ENCODE measurements at places on chromosomes 6 and 20.
A peak's percentile ranks its signal among the peaks of the same experiment; 100 is the strongest.

GRCh38 chr6:26105109-26105730, 18.0 kb downstream of the HFE start:
- no peak for DNase-seq

- peak; percentile 64 for DNase-seq
These were observed 2.3 kb upstream of the CITED2 start for GRCh38 chr6:139376604-139377218.

DNA sequence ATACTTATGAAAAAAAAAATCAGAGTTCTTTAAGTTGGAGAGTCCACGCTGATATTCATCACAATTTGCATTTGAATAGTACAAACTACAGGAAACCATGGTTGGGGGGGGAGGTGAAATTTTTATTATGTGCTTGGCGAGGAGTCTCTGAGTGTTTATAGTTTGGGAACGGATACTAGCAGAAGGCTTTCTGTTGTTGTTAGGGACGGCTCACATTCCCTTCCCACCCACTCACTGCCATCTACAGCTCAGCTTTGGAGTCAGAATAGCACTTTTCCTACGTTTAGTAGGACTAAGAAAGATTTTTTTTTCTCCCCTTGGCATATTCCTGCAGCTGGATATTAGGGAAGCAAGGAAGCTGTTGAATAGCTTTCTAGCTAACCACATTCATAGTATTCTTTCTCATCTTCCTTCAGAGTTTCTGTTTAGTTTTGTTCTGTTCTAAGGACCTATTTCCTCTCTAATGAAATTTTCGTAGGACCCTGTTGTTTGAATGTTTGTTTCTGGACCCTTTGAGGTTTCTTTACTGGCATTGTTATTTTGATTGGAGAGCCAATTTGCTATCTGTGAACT, 235.1 kb upstream of the ZNF217 start:
- DNase-seq, result no peak

DNA sequence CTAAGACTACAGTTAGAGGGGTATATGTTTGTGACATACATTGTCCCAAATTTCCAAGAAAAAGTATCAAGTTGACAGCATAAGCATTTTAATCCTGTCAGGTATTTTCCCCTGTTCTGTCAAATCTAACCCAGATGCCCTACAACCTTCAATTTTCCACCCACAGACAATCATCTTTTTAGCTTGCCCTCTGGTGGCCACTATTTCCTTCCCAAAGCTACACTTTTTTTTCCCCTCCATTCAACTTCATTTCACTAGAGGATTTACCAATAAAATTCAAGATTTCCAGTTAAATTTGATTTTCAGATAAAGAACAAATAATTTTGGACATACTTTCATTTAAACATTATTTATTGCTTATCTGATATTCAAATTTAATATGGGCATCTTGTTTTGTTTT, 286.6 kb downstream of the TENT5A start:
- no peak for DNase-seq

DNA sequence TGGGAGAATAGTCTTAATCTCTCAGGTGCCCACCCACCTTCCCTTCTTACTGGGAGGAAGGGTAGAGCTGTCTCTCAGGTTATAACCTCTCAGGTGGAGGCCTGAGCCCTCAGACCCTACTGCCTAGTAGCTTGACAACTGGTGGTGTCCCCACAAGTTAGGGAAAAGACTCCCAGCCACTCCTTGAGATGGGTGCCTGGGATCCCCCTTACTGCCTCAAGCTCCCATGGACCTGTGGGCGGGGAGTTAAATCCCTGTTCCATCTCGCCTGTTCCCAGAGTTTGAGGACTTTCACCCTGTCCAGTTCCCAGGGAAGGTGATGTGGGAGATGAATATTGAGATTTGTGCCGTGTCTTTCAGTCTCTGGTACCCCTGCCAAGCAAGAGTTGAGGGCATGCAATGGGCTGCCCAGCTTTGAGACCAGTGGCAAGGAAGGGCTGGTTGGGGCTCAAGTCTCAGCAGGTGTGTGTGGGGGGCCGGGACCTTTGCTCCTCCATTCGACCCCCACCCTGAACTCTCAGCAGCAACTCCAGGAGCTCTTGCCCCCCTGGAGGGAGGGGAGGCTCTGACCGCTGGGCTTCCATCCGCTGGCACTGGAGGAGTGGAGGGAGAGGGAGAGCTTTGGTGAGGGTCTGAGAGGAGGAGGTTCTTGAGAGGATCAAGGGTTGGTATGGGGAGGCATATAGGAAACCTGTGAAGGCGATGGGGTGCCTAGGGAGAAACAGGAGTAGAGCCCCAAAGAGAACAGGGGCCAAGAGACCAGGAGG, 1.1 kb upstream of the PBX2 start:
- no peak for DNase-seq

GRCh38 chr6:15246666-15247499, 1.0 kb downstream of the JARID2 start:
- peak; percentile 75 for DNase-seq

- no peak for DNase-seq
These were observed 57.8 kb upstream of the PNRC1 start for GRCh38 chr6:89022798-89023197.

GRCh38 chr6:40436685-40437604, 150.2 kb downstream of the LRFN2 start:
- no peak for DNase-seq

GRCh38 chr20:45998761-45999160, 9.9 kb upstream of the MMP9 start:
- DNase-seq, result no peak

GRCh38 chr6:51045548-51045947, 226.9 kb downstream of the TFAP2B start:
- DNase-seq, result no peak

DNA sequence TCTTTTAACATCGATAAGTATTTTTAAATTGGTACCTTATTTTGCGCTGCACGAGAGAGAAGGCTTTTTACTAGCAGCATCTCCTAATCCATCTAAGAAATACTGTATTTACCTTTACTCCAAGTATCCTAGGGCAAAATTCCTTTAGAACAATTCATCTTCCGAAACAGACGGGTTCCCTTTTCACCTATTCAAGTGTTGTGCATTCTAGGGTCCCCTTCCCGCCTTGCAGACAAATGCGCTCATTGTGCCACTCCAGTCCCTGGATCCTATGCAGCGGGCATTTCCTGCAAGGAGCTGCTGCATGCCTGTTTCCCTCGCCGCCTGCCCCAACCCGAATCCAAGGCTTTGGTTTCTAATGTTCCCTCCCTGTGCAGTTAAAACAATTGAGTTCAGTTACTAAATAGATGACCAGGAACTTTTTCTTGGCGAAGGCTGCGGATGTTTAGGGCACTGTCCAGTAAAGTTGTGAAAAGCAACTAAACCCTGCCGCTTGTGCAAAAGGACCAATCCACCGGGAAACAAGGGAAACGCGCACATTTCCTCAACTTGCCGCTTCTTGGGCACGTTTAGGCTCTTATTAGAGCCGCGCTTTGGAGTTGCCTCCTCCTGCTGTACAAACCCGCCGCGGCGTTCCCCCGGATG, 556 bp upstream of the SCAF8 start:
- no peak for DNase-seq

GRCh38 chr6:125745281-125746018, 4.0 kb upstream of the HEY2 start:
- peak; percentile 22 for DNase-seq

DNA sequence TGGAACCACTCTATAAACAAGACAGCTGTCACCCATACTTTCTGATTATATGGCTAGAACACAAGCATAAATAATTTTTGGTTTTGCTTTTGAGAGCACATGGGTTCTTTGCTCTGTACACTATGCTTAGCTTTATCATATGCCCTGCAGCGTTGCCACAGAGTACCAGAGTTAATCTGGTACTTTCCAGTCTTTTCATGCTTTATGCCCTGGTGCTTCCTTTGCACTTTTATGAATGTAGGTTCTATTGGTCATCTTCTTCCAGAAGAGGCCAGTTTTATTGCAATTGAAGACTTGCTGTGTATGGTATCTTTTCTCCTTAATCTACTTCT, 20.8 kb downstream of the SHLD1 start:
- peak; percentile 18 for DNase-seq

GRCh38 chr20:37309936-37310590, 20.6 kb downstream of the MANBAL start:
- no peak for DNase-seq

GRCh38 chr20:22861990-22862389, 173.1 kb upstream of the SSTR4 start:
- no peak for DNase-seq

- no peak for DNase-seq
These were observed 45.6 kb upstream of the ANKEF1 start for GRCh38 chr20:9989066-9989724.

DNA sequence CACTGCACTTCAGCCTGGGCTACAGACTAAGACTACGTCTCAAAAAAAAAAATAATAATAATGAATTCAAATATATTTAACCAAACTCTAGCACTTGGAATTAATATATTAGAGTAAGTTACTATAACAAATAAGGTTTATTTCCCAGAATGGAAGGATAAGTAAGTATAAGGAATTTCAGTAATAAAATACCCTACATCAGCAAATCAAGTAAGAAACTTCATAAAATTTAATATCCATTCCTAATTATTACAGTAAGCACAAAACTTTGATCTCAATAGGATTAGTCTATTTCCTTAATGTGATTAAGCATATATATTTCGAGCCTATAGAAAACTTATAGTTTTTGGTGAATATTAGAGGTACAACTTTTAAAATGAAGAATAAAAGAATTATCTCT, 36.7 kb upstream of the SDHAF4 start:
- no peak for DNase-seq

GRCh38 chr20:19683822-19684221, 74.2 kb upstream of the RIN2 start:
- no peak for DNase-seq

DNA sequence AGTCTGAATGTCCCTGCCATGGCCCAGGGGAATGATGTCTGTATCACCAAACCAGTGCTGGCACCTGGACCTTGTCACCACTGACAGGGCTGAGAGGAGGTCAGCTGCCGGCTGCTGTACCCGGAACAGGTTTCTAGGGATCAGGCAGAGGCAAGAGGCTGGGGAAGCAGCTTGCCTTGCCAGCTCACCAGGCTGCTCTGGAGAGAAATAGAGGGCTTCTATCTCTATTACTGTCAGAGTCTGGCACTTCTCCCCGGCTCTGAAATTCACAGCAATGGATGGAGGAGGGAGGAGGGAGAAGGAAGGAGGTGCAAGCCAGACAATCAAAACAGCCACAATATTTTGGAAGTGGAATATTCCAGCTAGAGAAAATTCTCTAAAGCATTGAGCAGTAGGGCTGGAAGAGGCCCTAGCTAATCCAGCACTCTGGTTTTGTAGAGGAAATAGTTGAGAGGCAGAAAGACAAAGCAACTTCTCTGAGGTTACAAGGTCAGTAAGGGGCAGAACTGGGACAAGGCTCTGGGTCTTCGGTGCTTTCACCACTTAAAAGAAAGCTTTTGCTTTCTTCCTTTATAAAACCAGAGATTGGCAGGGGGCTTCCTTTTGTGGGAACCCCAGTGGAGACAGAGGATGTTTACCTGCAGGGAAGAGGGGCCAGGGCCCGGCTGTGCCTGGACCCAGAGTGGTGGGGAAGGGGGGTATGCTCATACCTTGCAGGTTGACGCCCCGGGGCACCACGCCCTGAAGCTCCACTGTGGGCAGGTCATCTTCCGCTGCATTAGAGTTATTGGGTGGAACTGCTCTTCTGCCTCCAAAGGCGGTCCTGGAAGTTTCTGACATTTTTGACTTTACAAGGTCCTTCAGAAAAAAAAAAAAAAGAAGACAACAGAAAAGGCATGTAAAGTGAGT, 2.4 kb downstream of the F13A1 start:
- no peak for DNase-seq

- DNase-seq, result no peak
These were observed 60.9 kb downstream of the TFAP2C start for GRCh38 chr20:56689852-56690485.

- peak; percentile 30 for DNase-seq
These were observed 5.6 kb downstream of the SRSF3 start for GRCh38 chr6:36599791-36600209.

DNA sequence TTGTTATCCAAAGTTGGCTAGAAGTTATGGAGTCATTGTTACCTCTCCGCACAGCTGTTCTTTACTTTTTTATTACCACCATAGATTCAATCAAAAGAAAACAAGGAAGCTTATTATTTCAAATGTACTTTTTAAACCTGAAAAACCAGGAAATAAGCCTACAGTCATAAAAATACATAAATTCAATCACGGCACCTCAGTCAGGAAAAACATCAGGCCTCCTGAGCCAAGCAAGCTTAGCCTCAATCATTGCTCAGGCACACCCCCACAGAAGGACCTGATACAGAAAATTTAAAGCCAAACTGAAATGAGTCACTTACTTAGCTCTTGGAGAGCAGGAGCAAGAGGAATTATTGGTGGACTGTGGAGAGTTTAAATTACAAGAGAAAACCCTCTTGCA, 44.3 kb downstream of the MARCKS start:
- DNase-seq, result no peak

DNA sequence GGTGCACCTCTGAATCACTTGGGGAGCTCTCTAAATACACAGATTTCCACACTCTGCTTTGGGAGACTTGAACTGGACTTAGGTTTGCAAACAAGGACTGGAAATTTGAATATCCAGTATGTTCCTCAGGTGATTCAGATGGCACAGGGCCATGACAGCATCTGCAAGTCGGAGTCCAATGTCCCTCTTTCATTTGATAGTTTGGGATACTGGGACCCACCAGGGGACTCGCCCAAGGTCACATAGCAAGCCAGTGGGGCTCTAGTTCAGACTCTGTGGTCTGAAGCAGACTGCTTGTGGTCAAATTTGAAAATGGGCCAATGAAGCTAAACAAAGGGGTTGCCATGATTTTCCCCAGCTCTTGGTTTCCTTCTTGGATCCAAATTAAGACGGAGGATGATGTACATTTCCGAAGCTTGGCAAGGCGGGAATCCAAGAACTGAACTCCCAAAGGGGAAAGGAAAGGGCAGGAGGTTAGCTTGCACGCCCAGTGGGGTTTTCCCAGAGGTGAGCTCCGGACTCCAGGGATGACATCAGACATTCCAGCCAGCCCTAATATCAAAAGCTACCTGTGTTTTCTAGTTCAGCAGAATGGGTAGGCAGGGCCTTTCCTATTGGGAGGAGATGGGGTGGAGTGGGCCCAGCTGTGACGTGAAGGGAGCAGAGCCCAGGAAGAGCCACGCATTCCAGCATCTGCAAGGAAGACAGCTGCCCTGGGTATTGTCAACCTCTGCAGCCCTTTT, 3.4 kb upstream of the SYS1 start:
- DNase-seq, result no peak

DNA sequence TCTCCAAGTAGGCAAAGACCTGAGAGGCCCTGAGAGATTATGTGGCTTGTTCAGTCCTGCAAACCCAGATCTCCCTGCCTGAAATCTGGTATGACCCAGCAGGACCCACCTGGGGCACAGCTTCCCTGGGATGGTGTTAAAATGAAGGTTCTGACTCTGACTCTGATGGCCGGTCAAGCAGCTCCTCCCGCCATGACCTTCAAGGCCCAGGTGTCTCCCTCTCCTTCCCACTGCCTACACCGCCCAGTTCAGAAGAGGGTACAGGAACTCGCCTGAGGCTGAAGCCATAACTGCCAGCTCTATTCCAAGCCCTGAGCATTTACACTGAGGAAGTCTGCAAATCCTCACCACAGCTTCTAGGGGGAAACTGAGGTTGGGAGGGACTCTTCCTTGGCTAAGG, 5.9 kb upstream of the CST7 start:
- no peak for DNase-seq

- no peak for DNase-seq
These were observed 633.7 kb upstream of the GJE1 start for GRCh38 chr6:141498977-141499376.

GRCh38 chr6:21808045-21808470, 214.5 kb downstream of the SOX4 start:
- no peak for DNase-seq

All from erythroblast (primary cell).